ENCODE measurements at places on chromosomes 13 and 19.

DNA sequence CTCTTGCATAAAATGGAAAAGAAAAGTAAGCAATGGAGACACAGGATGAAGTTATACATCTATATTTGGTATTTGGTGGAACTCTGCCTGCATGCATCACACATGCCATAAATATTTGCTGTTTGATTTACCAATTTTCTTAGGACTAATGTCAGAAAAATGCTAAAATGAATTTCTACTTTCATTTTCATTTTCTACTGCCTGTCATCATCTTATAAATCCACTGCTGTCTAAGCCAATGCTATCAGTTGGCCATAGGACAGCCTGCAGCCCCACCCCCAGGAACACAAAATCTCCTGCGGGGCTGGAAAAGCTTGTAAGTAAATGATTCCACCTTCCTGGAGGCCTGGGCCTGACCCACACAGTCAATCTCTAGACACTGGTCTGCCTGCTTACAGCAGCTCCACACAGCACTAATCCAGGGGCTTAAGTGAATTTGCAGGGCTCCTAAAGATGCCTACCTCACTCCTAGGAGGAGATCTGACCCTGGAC is 122.0 kb downstream of the ENOX1 start:
- DNase-seq = peak; percentile 16

DNA sequence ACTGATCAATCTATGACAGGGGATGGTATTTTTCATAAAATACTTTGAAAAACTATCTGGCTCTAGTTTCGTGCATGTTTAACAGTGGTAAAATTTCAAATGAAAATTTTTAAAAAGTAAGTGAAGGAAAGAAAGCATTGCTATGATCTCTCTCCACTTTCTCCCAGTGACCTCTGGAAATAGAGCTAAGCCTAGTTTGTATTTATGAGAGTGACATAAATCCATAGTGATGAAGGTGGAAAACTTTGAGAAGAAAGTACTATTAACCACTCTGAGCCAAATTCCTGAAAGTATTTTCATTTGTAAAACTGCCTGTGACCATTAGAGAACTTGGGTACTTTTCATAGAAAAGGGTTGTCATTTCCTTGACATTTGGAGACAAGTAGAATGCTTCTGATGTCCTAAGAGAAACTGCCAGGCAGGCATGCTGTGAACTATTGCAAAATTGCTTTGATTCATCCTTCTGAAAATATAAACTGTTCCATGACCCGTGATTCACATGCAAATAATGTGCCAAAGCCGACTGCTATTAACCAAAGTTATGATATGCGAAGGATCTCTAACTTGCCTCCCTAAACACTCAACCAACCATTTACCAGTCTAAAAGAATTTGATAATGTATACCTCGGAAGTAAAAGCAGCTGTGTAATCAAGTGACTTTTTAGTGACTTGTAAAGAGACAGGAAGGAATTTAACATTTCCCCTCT is 133.2 kb downstream of the VWA8 start:
- DNase-seq = no peak

- DNase-seq = no peak
These were observed at the start of gene GJB6 for GRCh38 chr13:20231839-20232555. Gene GJB6 (minus strand): TSS chr13:20232319. CDS start chr13:20223480, 8,839 bp downstream.

- DNase-seq = no peak
These were observed 3.6 kb upstream of the A1BG start for GRCh38 chr19:58356766-58357480.

DNA sequence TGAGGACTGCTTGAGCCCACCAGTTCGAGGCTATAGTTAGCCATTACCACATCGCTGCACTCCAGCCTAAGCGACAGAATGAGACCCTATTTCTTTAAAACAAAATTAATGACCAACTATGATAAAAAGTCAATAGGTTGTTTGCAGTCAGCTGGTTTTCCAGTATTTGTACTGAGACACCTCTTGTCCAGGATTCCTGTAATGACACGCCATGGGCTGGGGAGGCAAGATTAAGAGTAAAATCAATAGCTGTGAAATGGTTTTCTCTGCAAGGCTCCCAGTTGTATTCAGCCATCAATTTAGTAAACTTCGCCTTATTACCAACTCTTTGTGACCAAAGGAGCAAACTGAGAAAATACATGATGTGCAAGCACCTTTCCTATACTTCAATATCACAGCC is 29.5 kb downstream of the STK24 start:
- no peak for DNase-seq

DNA sequence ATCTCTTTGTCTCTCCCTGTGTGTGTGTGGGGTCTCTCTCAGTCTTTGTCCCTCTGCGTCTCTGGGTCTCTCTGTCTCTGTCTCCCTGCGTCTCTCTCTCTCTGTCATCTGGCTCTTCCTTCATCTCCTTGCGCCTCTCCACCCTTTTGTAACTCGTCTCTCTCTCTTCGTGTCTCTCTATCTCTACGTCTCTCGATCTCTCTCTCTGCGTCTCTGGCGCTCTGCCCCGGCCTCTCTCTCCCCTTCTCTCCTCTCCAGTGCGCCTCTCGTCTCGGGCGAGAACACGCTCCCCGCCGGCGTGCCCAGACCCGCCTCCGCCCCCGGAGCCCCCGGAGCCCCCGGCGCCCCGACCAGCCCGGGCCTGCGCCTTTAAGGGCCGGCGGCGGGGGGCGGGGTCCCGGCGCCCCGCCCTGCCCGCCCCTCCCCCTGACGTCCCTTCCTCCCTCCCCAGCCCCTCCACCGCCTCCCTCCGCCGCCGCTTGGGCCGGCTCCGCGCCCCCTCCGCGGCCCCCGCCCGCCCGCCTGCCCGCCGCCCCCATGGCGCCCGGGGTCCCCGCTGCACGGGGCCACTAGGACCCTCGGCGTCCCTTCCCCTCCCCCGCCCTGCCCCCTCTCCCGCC is at the start of gene MARK4:
Gene MARK4, plus strand, starts transcription at position 440 of the 620 bp plus-strand sequence. CDS start 318 bp downstream, outside the sequence.
- DNase-seq = peak; percentile 52

DNA sequence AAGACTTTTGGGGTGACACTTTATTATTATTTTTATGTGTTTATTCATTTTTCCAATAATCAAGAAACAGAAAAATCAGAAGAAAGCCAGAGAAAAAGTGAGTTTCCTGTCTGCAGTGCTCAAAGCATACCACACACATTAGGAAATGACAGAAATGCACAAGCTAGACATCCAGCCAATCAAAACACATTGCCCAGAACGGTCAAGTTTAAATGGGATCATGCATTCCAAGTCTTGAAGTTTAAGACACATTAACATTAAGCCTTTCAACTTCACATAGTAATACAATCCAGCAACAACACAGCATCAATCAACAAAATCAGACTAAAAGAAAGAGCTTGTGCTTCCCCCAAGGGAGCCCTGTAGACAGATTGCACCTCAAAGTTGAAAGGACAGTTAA is 28.7 kb upstream of the MEDAG start:
- no peak for DNase-seq

DNA sequence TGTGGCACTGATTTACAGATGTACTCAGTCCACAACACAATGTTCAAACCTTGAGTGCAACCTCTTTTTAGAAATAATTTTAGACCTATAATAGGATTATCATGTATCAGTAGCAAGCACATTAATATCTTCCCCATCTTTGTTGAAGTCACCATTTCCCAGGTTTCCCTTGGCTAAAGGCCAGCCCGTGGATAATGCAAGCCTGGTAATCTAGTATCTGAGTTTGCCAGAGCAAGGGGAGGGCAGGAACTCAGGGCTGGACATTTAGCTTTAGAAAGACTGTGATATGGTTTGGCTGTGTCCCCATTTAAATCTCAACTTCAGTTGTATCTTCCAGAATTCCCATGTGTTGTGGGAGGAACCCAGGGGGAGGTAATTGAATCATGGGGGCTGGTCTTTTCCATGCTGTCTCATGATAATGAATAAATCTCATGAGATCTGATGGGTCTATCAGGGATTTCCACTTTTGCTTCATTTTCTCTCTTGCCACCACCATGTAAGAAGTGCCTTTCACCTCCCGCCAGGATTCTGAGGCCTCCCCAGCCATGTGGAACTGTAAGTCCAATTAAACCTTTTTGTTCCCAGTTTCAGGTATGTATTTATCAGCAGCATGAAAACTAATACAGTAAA is 37.7 kb downstream of the SLC6A16 start:
- no peak for DNase-seq

GRCh38 chr13:73623281-73623680 is 510.9 kb downstream of the KLF12 start:
- DNase-seq = no peak

- no peak for DNase-seq
These were observed 48.1 kb downstream of the ZNF93 start for GRCh38 chr19:19948800-19949199.

- DNase-seq = peak; percentile 22
These were observed 441 bp downstream of the INAFM1 start for GRCh38 chr19:47274891-47275761.

DNA sequence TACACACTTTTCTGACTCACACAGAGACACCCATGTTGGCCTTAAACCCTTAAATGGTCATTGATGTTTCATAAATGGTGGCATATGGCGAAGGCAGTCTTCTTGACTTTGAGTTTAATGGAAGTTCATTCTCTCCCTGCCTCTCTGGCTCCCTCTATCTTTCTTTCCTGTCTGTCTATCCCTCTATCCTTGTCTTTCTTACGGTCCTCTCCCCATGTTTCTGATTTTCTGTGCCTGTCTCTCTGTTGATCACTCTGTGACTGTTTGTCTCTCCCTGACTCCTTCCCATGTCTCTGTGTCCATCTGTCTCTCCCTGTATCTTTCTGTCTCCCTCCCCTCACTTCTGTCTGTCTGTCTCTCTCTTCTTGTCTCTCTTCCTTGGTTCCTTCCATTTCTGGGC is 43.2 kb upstream of the SHKBP1 start:
- no peak for DNase-seq

DNA sequence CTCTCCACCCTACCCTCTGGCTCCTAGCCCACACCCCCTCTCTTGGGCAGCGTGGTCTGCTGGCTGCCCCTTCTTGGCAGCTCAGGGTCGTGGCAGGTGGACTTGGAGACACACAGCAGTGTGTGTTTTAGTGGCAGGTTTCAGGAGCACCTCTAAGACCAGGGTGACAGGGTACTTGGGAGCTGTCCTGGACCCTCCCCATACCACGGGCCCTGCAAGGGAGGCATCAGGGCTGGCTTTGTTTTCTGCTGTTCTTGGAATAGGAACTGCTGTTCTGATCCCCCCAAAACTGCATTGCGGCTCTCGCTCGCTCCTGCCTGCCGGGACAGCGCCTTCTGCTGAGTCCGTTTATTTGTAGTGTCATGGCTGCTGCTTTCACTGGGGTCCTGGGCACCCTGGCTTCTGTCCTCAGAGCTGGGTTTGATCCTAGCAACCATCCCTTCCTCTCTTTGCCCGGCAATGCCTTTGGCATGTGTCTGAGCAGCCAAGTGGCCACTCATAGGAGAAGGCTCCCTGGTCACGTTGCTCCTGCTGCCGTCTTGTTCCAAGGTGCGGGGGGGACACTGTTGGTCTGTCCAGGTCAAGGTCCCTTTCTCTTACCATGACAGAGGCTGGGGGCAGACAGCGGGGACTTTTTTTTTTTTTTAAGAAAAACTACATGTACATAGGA is 12.1 kb downstream of the COMP start:
- DNase-seq = no peak

GRCh38 chr13:33158816-33159215 is 126.7 kb downstream of the STARD13 start:
- DNase-seq = no peak

DNA sequence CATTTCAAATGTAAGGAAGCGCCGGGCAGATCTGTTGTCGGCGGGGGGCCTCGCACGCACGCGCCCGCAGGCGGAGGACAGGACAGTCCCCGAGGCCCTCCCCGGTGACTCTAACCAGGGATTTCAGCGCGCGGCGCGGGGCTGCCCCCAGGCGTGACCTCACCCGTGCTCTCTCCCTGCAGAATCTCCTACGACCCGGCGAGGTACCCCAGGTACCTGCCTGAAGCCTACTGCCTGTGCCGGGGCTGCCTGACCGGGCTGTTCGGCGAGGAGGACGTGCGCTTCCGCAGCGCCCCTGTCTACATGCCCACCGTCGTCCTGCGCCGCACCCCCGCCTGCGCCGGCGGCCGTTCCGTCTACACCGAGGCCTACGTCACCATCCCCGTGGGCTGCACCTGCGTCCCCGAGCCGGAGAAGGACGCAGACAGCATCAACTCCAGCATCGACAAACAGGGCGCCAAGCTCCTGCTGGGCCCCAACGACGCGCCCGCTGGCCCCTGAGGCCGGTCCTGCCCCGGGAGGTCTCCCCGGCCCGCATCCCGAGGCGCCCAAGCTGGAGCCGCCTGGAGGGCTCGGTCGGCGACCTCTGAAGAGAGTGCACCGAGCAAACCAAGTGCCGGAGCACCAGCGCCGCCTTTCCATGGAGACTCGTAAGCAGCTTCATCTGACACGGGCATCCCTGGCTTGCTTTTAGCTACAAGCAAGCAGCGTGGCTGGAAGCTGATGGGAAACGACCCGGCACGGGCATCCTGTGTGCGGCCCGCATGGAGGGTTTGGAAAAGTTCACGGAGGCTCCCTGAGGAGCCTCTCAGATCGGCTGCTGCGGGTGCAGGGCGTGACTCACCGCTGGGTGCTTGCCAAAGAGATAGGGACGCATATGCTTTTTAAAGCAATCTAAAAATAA is 18.2 kb downstream of the IL17D start:
- DNase-seq = peak; percentile 55

GRCh38 chr13:26324294-26324693 is 70.4 kb downstream of the CDK8 start:
- DNase-seq = no peak

DNA sequence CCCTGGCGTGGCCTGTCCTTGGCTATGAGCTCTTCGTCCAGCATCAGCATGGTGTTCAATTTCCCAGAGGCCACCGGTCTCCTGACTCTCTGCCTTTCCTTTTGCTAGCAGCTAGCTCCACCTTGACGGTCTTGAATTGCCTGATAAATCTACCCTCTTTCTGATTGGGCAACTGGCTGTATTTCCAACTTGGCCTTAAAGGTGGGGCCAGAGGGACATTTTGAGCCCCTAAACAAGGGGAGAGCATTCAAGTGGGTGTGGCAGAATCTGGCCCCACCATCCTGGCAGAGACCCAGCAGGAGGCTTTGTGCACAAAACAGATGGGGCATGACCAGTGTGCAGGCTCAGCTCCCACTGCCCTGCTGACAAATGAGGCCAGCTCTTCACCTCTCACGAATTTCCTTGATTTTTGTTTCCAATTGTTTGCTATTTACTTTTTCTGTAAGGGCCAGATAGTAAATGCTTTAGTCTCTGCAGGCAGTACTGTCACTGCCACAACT is 148.9 kb upstream of the VSTM2B start:
- no peak for DNase-seq

- no peak for DNase-seq
These were observed 1.6 kb downstream of the GRIK5 start for GRCh38 chr19:42068361-42068755.

DNA sequence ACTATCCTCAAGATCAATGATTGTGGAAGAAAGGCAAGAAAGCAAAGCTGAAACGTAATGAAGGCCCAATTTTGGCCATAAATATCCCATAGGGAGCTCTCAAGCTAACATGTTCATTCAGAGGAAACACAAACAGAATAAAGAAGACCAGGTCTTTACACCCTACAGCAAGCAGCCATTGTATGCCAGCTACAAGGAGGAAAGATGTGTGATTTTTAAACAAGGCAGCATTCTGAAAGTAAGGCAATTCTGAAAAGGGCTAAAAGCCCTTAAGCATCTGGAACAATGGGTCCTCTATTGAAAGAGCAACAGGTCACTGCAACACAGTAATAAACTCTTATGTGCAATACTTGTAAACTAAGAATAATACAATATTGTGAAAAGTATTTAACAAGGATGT is 1002.4 kb downstream of the SLITRK1 start:
- no peak for DNase-seq

Measured in left ventricle myocardium inferior (tissue), 1 donor.